ENCODE measurements at places on chromosomes 4 and X.

GRCh38 chr4:66613591-66613990 lies 931.7 kb downstream of the CENPC start:
- DNase-seq, result peak; percentile 50

GRCh38 chr4:24730256-24731001 lies 64.9 kb upstream of the SOD3 start:
- peak; percentile 34 for DNase-seq

DNA sequence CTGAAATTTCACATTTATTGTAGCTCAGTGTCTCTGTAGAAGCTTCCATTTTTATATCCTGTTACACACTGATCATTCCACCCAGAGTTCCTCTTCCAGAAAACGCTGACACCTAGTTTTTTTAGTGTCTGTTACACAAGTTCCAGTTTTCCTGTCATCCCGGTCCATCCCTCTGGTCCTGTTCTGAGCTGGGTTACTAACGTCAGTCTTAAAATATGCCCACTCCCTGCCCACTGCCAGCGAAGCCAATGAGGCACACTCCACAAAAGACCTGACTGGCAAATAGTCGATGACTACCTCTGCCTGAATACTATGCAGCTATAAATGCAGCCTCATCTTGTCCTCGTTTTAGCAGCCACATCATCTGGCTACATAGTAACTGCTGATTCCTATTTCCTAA lies 30.9 kb upstream of the DDX3X start:
- no peak for DNase-seq

DNA sequence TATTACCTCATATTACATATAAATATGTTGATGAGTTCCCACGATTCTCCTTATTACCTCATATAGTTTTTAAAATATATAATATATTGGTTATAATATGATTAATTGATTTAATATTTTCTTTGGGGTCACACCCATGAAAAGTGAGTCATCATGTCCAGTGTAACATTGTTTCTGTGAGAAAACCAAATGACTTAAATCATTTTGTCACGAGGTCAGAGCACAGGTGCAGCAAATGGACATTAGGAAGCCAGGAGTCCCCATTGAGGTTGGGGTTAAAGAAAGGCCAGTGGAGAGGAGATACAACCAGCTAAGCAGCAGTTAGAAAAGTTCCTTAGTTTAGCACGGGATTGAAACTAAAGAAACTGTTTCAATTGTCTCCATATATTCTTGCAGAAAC lies 133.9 kb upstream of the RAPGEF2 start:
- DNase-seq, result no peak

- DNase-seq, result no peak
Measured at GRCh38 chrX:15529165-15529564, 28.6 kb downstream of the BMX start.

- DNase-seq, result no peak
Measured at GRCh38 chr4:2572866-2573265, 36.4 kb downstream of the FAM193A start.

GRCh38 chr4:57605376-57605775 lies 495.2 kb upstream of the IGFBP7 start:
- DNase-seq, result no peak

DNA sequence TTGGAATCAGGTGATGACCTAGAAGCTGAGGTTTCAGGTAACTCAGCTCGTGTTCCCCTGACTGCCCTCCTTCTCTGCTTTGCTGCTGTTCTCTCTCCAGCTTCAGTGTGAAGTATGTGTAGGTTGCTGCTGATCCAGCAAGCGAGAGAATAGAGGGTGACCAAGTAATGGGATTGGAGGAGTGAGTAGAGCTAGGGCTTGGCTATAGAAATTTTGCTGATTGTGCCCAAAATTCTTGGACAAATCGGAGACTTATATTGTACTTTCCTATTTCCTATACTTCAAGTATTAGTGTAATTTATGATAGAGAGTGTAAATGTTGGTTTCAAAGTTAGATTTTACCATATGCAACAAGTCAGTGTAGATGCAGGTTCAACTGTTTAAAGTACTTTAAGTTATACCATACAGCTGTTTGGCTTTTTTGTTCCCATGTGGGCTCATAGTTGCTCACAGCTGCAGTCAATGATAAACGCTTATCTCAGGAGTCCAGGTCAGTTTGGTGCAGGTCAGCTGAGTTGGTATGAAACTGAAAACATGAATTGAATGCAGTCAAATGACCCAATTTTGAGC lies 48.0 kb downstream of the RAPGEF2 start:
- no peak for DNase-seq

- no peak for DNase-seq
Measured at GRCh38 chr4:148982200-148982599, 540.0 kb upstream of the NR3C2 start.

GRCh38 chr4:87251106-87251505 lies 30.7 kb upstream of the KLHL8 start:
- no peak for DNase-seq

- no peak for DNase-seq
Measured at GRCh38 chr4:100022792-100023222, 72.7 kb upstream of the H2AZ1 start.

- no peak for DNase-seq
Measured at GRCh38 chrX:51851507-51852085, 41.8 kb upstream of the MAGED1 start.

GRCh38 chr4:55673424-55673823 lies 37.3 kb upstream of the NMU start:
- DNase-seq, result no peak

- DNase-seq, result no peak
Measured at GRCh38 chr4:48130100-48130499, 4.0 kb downstream of the TXK start.

GRCh38 chr4:8696369-8697127 lies 104.0 kb downstream of the CPZ start:
- DNase-seq, result no peak

DNA sequence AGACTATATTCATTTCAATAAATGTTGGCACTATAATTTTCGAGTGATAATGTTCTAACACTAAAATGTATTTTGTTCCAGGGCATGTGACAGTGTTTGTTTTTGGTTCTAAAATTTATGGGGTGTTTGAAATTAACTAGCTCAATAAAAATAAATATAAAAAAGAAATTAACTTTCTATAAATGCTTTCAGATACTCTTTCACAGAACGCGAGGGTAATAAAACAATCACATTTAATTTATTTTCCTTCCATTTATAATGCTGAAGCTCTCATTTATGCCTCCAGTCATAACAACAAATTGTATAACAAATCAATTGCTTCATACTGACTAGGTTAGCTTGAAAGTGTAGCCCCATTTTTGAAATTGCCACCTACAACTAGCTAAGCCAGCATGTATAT lies 122.4 kb upstream of the GPM6A start:
- DNase-seq, result no peak

GRCh38 chr4:174707051-174707676 lies 121.9 kb downstream of the GLRA3 start:
- DNase-seq, result no peak

DNA sequence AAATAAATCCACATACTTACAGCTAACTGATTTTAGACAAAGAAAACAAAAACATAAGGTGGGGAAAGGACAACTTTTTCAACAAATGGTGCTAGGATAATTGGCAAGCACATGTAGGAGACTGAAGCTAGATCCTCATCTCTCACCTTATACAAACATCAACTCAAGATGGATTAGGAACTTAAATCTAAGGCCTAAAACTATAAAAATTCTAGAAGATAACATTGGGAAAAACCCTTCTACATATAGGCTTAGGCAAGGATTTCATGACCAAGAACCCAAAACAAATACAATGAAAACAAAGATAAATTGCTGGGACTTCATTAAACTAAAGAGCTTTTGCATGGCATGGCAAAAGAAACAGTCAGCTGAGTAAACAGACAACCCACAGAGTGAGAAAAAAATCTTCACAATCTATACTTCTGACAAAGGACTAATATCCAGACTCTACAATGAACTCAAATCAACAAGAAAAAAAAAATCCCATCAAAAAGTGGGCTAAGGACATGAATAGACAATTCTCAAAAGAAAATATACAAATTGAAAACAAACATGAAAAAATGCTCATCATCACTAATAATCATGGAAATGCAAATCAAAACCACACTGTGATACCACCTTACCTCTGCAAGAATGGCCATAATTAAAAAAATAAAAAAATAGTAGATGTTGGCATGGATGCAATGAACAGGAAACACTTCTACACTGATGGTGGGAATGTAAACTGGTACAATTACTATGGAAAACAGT lies 14.1 kb upstream of the AFP start:
- no peak for DNase-seq

- no peak for DNase-seq
Measured at GRCh38 chr4:44145868-44146267, 302.7 kb downstream of the KCTD8 start.

DNA sequence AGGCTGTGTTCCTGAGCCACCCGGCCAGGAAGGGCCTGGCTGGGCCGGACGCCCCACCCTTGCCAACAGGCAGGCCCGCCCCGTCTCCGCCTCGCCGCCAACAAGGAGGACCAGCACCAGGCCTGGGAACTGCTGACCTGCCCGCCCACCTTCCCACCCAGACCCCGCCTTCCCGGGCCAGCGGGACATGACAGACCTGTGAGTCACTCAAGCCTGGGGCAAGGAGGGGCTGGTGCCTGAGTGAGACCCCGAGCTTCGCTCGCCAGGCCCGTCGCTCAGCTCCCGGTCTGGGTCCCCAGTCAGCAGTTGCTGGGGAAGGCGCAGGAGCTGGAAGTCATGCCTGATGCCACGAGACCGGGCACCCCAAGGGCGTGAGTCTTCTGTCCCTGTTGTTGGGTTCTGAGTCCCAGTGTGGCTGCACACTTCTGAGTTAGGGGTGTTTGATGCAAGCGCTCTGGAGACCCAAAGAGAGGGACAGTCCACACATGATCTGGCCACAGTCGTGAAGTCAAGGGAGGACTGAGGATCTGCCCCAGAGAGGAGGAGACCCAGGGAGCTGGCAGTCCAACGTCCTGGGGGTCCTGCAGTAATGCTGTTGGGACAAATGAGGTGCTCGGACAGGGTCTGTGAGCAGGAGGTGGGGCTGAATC lies at the start of gene DNASE1L1:
TSS of gene DNASE1L1 (minus strand) at position 33 of the 650 bp plus-strand sequence. CDS start 3,686 bp downstream, outside the sequence.
- DNase-seq, result peak; percentile 91

DNA sequence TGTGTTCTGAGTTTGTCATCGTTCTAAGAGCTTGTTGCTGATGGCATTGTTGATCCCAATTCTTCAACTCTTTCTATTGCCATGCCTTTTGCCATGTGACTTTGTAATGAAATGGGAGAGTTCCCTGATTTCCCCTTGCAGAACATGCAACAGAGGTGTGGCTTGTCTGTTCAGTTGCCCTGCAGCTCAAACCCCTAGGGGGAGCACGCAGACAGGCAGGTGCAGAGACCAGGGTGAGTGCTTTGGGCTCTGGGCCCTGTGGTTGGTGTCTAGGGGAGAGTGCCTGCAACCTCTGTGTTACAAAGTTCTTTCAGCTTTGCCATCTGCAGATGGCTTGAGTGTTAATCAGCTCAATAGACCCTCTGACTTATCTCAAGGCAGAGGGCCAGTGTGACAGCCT lies 332.7 kb downstream of the MID1IP1 start:
- DNase-seq, result no peak

DNA sequence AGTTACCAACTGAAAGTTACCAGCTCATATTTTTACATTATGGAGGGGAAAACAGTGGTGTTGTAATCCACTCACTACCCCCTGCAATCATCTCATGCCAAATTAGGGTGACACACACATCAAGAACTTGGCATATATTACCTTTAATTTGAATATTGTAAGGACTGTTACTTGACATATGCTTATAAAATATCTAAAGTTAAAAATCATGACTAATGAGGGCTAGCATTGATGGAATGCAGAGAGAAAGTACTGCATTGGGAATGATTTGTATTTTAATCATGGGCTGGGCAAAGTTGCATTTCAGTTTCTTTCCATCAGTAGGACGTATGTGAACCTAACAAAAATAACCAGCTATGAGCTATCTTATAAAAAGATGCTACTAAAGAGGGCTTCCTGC lies 517.5 kb upstream of the GRIA3 start:
- peak; percentile 57 for DNase-seq

- DNase-seq, result no peak
Measured at GRCh38 chr4:13059019-13059418, 425.1 kb downstream of the RAB28 start.

DNA sequence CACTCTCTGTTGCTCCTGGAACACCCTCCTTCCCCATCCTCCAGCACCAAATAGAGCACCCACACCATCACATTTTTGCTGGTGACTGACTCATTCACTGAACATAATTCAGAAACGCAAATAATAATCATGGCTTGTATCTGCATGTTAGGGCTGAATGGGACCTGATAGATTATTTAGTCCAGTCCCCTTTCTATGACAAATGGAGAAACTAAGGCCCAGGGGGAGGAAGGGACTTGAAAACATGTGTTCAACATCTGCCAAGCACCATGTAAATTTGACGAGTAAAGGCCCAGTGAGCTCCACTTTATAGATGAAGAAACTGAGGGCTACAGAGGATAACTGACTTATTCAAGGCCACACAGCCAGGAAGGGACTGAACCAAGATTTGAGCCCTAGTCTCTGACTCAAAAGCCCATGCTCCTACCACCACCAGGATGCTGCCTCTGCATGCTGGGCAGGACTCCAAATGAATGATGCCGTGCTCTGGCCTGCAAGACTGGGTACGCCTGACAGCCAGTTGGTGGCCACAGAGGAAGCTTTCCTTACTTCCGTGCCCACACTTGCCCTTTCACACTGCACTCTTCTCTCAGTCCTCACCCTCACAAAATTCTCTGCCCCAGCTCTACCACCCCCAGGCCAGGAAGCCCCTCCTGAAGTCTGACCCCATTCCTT lies 133.3 kb upstream of the PJA1 start:
- DNase-seq, result peak; percentile 6

DNA sequence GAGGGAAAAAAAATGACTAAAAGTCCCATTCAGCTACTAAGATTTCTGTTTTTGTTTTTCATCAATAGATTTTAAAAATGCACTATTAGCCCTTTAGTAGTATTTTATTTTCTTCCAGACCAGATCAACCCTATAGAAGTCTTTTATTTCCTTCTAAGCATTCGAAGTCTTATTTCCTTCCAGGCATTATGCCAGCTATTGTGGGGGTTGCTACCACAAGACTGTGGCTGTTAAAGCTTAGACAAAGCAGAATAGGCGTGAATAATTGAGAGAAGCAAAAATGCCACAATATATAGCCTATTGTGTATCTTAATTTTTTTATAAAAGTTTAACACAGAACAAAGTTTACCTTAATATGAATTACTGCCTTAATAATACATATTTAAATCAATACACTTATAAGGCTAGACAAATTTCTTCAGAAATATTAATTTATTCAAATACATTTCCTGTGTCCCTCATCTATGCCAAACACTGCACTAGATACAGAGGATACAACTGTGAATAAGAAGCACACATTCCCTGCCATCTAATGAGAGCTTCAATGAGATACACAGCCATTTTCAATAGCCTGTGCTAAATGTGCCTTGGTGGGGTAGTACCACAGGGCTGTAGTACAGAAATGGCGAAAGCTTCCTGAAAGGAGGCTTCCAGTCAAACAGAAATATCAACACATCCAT lies 33.1 kb downstream of the SLC10A7 start:
- DNase-seq, result peak; percentile 22

DNA sequence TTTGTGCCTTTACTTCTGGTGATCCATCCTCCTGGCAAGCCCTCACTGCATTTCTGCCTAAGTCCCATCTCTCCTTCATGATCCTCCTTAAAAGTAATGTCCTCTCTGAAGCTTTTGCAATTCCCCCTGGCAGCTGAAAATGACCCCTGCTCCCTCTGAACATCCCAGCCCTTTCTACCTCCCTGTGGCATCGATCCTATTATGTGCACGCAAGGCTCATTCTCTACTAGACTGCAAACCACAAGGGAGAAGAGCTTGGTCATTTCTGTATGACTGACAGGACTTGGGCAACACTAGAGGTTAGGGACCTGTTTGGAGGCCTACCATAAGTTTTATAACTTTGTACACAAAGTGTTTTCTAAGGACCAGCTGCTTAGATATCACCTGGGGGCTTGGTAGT lies 50.8 kb upstream of the RAP2C start:
- no peak for DNase-seq
